Cardiac septum (tissue), 1 donor: ENCODE measurements at places on chromosomes 11 and 22. TPM values are rescaled to one million over a fixed set of nuclear protein-coding genes. Genes with fewer than 3 reads are reported as not detected.

GRCh38 chr11:99631618-99632017, 610.9 kb downstream of the CNTN5 start:
- DNase-seq = no peak

- DNase-seq = no peak
Measured at GRCh38 chr11:130760515-130761125, 155.7 kb downstream of the SNX19 start.

DNA sequence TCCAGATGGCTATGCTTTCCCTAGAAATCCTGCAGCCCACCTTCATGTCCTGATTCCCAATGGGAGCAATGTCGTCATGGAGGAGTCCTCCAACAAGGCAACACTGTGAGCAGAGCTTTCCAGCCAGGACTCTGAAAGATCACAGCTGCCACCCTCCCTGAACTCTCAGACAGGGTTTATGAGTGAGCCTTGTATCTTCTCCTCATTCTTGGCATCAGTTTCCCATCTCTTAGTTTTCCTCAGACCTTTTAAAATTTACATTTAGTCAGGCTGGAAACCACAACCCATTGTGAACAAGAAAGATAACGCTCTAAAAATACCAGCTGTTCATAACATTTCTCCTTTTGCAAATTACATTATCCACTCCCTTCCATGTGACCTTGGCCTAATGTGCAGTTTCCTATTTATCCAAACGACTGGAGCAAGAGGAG, 15.6 kb upstream of the LYVE1 start:
- no peak for DNase-seq

- no peak for DNase-seq
Measured at GRCh38 chr22:31654408-31654807, 7.6 kb downstream of the PISD start.

DNA sequence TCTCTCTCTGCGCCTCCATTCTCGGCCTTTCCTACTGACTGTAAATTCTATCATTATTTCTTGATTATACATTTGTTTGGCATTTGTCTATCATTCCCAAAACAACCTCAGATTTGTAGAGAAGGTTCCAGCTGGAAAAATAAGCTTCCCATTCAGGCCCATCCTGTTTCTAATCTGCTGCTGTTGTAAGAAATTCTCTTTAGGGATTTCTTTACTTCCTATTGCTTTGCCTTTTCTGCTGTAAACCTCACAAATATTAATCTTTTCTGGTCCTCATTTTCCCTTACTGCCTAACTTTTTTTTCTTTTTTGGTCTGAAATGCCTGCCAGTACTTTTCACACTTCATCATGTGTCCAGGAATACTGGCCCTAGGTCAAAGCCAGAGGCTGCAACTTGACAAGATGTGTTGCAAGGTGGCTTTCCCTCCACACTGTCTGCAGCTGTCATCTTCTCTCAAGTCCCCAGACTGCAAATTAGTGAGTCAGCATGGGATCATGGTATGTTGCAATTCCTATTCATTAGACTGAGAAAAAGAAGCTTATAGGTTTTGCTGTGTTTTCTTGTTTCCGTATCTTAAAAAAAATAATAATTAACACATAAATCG, 858.7 kb upstream of the CHORDC1 start:
- DNase-seq = no peak

- DNase-seq = no peak
Measured at GRCh38 chr11:9643751-9644150, 20.1 kb upstream of the SWAP70 start.

GRCh38 chr11:47201015-47201414, 13.8 kb upstream of the DDB2 start:
- DNase-seq = no peak

RBMXL2 gene
- total RNA-seq = not detected

PPME1 gene
- 36.8 TPM for total RNA-seq

TEX12 gene
- 0.32 TPM for total RNA-seq

OR52I2 gene
- not detected for total RNA-seq

CHST1 gene
- total RNA-seq = 2.6 TPM

NLRP10 gene
- not detected for total RNA-seq
